ENCODE measurements at places on chromosomes 2 and 18.

DNA sequence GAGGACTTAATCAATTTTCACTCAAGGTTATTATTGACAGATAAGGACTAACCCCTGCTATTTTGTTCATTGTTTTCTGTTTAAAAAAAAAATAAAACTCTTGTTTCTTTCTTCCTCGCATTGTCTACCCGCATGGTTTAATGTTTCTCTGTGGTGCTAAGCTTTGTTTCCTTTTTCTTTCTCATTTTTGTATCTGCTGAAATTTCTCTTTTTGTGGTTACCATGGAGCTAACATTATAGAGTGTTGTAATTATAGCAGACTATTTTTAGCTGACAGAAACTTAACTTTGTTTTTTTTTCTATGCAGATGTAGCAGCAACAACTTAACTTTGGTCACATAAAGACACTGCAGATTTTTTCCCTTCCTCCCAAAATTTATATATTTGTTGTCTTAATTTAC lies 43.1 kb upstream of the CHN1 start:
- DNase-seq, result no peak

- no peak for DNase-seq
Measured at GRCh38 chr18:35463050-35463449, 34.7 kb downstream of the INO80C start.

GRCh38 chr2:234864506-234864905 lies 87.3 kb upstream of the SH3BP4 start:
- DNase-seq, result no peak

DNA sequence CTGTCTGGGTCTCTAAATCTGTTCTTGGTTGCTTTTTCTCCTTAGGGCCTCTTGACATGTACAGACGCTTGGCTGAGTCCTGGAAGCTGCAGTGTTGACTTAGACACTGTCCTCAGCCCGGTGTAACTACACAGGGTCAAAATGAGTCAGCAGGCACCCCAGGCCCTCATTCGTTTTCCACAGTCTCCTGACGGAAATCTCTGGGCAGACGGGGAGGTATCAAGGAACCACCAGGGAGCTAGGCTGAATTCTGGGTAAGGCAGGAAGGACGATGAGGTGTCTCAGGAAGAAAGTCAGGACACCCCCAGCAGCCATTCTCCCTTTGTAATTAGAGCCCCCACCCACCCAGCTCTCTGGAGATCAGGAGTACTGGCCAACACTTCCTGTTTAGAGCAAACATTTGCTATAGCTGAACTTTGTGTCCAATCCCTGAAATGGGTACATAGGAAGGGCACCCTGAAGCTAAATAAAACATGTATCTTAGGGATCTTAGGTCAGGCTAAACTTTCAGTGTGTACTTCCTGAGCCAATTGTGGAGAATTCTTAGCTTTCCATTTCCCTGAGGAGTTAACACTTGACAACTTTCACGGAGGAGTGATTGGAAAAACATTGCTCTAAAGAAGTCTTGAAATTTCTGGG lies 23.9 kb upstream of the EPAS1 start:
- DNase-seq, result no peak

GRCh38 chr2:204657024-204657423 lies 111.7 kb downstream of the PARD3B start:
- no peak for DNase-seq

- DNase-seq, result peak; percentile 63
Measured at GRCh38 chr2:180823546-180824141, 156.8 kb upstream of the UBE2E3 start.

DNA sequence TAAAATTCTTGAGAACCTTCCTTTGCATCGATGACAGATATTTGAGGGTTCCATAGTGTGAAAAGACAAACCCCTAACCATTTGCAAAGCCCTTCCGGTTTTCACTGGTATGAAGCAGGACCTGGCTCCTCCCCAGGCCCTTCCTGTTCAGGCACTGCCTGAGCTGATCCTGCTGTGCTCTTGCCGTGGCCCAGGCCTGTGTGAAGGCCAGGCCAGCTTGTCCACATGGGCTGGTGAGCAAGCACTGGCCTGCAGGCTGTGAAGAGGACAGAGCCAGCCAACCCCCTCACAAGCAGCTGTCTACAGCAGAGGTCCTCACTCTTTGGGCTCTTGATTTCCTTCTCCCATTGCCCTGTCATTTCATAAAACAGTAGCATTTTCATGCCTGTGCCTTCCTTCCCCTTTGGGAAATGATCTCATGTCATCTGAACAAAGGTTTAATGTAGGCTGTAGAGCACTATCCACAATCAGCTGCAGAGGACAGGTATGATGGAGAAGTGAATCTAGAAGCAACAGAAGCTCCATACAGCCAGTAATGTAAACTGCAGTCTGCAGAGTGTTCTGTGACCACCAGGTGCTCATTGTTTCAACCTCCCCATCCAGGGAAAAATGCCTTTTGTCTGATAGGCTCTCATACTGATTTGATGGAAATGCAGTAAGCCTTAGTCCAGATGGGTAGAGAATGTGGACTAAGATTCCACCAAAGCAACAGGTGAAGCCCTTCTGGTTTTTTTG lies 19.8 kb downstream of the MPHOSPH10 start:
- no peak for DNase-seq

DNA sequence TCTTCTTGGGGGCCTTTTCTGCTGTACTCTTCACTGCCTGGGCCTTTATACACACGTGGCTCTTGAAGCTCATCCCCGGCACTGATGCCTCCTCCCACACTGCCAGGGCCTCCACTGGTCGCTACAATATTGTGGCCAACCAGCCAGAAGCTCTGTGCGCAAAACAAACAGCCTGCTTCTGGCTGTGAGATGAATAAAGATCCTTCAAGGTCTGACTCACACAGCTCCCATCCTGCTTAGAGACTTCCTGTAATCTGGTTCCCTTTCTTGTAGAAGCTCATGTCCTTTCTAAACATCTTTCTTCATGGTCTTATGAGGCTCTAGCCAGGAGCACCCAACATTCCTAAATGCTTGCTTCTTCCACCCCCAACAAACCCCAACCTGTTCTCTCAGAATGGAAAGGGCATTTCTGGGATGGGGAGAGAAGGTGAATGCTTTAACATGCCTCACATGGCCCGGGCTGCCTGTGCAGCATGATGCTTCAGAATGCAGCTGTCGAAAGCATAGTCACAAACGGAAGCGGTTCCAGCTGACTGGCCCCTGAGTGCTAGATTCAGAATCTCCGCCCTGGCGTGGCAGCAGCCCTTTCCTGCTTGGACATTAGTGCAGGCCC lies 24.6 kb downstream of the NRP2 start:
- peak; percentile 93 for DNase-seq

DNA sequence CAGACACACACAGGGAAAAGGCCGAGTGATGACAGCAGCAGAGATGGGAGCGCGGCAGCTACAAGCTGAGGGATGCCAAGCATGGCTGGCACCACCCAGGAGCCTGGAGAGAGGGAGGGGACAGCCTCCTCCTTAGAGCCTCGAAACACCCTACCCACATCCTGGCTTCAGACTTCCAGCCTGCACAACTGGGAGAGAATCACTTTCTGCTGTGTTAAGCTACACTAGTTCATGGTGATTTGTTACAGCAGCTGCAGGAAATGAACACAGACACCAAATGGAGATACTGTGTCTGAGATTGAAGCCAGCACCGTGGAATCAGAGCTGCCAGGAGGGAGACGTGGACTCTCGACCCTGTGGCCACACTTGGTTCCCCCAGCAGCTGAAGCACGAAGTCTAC lies 27.5 kb upstream of the FOSL2 start:
- peak; percentile 12 for DNase-seq

- no peak for DNase-seq
Measured at GRCh38 chr2:158578703-158579330, 122.1 kb downstream of the PKP4 start.

- peak; percentile 48 for DNase-seq
Measured at GRCh38 chr2:21773168-21773567, 649.4 kb downstream of the TDRD15 start.

GRCh38 chr2:191436368-191437055 lies 191.3 kb downstream of the MYO1B start:
- peak; percentile 32 for DNase-seq

- DNase-seq, result no peak
Measured at GRCh38 chr18:13457327-13457726, 238.8 kb downstream of the LDLRAD4 start.

DNA sequence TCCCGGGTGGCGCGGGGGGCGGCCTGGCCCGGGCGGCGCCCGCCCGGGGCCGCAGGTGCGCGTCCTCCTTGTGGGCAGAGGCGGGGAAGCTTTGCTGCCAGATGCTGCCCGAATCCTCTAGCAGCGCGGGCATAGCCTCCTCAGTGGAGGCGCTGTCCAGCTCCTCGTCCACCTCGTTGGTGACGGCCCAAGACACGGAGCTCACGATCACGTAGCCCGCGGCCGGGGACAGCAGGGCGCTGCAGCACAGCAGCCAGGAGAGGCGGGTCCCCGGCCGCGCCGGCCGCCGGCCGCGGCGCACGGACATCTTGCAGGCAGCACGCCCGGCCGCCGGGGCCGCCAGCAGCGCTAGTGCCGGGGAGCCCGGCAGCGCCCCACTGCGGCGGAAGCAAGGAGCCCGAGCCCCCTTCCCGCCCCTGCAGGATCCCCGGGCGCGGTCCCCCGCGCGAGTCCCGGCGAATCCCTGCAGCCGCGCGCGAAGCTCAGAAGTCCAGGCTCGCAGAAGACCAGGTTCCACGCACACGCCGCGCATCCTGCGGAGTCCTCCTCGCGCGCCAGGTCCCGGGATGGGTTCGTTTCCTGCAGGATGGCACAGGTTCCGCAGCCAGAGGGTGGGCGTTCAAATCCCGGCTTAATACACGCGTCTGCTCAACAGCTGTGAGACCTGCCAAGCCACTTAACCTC lies at the start of gene CREG2:
Gene CREG2 (minus strand): TSS at position 353 of the 684 bp plus-strand sequence. CDS start 46 bp downstream, at position 307.
- DNase-seq, result peak; percentile 76

DNA sequence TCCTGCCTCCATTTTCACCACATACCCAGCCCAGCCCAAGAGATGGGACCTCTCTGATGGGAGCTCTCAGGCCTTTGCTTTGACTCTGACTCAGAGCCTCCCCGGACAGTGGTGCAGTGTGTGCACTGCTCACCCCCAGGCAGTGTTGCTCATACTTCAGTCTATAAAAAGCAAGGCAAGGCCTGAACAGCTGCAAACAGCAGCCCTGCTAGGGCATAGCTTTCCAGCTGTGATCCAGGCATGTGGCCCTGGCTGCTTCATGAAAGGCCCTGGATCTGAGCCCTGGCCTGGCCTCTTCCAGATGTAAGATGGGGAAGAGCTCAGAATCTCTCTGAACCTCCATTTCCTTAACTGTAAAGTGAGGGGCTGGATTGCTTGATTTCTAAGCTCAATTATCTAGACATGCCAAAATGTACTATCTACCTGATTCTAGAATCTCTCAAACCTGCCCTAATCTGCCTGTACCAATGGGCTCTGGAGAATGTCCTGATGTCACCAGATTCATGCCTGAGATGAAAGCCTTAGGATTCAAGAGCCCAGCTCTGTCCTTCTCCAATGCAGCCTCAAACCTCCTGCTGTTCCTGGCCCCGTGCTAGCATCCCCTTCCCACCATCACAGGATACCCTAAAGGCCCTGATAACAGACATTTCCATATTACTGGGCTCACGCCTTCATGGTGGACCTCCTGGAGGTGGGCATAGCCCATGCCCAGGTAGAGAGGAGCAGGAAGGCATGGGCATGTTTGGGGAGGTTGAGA lies 206.9 kb downstream of the ARL4C start:
- peak; percentile 87 for DNase-seq

DNA sequence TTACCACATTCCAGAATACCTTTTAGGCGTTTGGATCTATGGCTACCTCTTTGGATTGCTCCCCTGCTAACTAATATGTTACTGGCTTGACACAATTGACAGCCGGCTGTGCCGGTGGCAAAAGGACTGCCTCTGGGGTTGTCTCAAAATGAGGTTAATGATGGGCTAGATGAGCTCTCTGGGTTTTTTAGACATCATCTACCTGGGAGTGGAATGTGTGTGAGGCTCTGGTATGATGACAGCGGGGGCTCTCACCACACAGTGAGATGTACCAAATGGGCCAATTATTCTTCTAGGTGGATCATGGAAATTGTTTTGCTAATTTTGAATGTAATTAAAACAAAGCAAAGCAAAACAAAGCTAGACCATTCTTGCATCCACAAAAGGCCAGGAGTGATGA lies 391.1 kb upstream of the SPRED2 start:
- DNase-seq, result no peak

DNA sequence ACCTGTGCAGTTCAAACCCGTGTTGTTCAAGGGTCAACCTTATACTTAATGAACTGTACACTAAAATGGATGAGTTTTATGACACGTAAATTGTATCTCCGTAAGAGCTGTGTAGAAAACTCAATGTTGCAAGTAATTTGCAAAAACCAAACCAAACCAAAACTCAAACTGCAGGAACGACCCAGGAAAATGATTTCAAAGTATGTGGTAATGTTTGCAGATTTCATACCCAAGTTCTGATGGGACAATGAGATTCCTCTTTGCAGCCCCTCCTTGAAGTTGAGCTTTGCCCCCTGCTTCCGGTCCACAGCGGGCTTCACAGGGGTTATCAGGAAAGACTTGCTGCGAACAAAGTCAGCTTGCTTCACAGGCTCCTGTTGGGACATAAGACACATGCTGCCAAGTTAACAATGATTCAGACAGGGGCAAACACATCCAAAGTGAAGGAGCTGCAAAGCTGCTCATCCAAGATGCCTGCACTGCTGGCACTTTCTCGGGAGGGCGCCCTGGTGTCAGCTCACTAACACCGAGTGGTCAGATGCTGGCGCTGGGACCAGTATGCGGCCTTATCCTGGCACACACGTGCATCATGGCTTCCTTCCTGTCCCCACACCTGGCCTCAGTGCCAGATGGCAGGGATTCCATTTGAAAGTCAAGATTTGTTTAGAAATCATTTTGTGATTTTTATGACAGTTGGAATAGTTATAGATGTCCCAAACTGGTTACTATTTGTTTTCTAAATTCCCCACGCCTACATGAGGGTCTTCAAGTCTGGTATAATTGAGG lies 65.2 kb upstream of the MGAT4A start:
- DNase-seq, result no peak

- DNase-seq, result no peak
Measured at GRCh38 chr2:88321449-88322248, 130.8 kb downstream of the FOXI3 start.

DNA sequence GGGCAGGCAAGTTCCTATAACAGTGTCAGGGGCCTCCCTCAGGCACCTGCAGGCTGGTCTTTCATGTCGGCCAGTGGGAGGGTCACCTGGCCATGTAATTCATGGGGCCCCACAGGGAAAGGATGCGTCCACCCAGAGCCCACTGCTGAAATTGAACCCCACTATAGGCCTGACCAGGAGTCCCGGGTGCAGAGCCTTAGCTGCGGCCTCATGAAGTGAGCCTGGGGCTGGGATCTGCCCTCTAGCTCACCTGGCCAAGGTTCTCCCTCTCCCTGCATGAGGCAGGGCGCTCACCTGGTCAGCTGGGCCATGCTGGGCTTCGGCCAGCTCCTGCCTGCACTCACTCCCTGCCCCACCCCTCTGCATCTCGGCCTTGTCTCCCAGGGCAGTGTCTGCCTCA lies 41.1 kb downstream of the C1QL2 start:
- DNase-seq, result no peak

GRCh38 chr2:207341804-207342203 lies 176.1 kb upstream of the KLF7 start:
- no peak for DNase-seq

GRCh38 chr2:211494536-211494935 lies 938.1 kb downstream of the CPS1 start:
- DNase-seq, result no peak

- DNase-seq, result no peak
Measured at GRCh38 chr2:96287273-96287856, 18.0 kb downstream of the SNRNP200 start.

Data from EH (cell line).